DMS 273 treated with DMSO at 0.1 percent for 48 hours (cell line): ENCODE measurements at places on chromosomes 3 and 15.

DNA sequence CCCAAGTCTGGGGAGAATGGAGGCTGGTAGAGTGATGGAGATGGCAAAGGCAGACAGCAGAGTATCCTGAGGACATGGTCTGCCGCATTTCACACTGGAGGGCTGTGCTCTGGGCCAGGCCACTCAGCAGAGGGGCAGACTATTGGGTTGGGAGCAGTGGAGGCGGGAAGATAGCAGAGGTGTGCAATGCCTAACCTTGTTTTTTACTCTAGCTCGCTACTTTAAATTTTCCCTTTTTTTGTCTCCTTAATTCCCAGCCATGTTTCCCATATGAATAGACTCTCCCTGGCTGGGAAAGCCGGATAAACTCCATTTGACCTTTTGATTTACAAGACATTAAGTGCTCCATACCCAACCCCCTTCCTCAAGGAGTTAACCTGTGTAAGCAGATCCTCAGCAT, 33.5 kb upstream of the ST6GAL1 start:
- no peak for DNase-seq

- DNase-seq: peak; percentile 31
Observed at GRCh38 chr15:43185157-43186002, at the start of gene CCNDBP1. Gene CCNDBP1, plus strand, starts transcription at chr15:43185403. Its CDS starts 96 bp downstream, at chr15:43185499.

DNA sequence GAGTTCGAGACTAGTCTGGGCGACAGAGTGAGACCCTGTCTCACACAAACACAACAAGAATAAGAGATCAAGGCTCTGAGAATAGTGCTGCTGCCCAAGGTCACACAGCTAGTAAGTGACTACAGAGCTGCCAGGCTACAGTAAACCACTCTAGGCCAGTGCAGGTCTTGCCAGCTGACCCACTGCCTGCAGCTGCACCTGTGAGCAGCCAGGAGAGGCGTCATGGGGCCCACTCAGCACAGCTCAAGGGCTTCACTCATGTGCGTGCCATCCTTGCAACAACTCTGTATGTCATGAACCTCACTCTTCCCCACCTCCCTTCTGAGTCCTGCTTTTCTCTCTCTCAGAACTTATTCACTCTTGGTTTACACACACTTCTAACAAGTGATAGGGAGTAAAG, 176.7 kb downstream of the SMAD6 start:
- no peak for DNase-seq

- peak; percentile 79 for DNase-seq
Observed at GRCh38 chr3:182212479-182213076, 500.9 kb downstream of the SOX2 start.

- no peak for DNase-seq
Observed at GRCh38 chr15:39088156-39088555, 492.7 kb upstream of the THBS1 start.

- DNase-seq: no peak
Observed at GRCh38 chr3:129672412-129672811, 65.9 kb upstream of the PLXND1 start.

- DNase-seq: no peak
Observed at GRCh38 chr3:111613294-111613693, 18.1 kb upstream of the ZBED2 start.

DNA sequence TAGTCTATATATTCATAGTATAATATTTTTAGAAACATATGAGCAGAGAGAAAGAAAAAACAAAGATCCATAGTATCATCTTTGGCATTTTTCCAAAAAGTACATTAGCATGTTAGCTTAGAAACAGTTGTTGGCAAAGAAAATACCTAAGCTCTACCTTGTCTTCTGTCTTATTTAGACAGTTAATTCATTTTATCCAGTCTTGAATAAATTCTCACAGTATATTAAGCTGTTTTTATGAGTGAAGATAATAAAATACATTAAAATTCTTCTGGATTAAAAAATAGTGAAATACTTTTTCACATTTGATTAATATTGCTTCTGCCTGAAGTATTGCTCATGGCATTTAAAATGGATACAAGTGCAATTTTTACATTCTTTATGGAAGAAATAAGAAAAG, 145.2 kb downstream of the ZIC1 start:
- no peak for DNase-seq

DNA sequence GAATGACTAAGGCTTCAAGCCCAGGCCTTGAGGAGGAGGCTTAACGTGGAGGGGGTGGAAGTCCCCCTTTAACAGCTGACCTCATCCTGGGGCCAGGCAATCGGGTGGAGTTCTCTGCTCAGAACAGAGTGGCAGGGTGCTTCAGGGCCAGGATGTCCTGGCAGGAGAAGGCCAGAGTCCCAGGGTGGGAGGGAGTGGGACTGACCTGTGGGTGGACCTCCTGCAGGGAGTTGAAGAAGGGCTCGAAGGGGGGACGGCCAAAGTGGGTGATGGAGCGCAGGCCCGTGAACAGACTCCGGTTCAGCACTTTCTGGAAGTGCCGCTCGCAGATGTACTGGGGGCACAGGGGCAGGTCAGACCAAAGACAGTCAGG, 19.6 kb downstream of the DUOX2 start:
- no peak for DNase-seq

DNA sequence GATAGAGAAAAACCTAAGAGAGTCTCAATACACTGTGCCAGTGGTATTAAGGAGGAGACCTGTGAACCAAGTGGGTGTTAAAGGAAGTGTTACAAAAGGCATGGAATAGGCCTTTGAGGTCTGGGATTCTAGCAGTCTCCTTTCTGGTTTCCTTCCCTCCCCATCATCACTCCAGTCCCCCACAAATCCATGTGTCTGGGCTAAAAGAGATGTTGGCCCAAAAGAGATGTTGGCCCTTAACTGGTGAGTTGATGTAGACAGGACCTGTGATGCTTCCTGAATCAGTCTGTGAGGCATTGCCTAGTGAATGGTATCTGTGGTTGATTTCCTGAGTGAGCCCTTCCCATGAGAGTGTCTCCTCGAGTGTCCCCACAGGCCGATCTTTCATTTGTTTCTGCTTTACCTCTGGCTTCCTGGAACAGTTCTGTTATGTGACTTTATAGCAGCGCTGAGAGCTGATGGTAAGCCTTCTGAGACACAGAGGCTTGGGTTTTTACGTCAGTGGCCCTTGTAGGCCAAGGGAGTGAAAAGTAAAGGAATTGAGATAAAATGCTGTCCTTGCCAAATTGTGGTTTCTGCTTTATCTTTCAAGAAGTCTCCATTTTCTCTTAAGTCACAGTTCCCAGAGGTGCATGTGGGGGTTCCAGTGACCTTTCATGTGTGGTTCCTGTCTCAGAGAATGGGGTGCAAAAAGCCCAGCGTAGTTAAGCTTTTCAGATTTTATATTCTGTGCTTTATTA, 87.8 kb downstream of the KLHL25 start:
- no peak for DNase-seq

GRCh38 chr15:60044636-60045270, 40.6 kb downstream of the FOXB1 start:
- no peak for DNase-seq

GRCh38 chr3:49015765-49016164, 2.6 kb downstream of the DALRD3 start:
- no peak for DNase-seq

DNA sequence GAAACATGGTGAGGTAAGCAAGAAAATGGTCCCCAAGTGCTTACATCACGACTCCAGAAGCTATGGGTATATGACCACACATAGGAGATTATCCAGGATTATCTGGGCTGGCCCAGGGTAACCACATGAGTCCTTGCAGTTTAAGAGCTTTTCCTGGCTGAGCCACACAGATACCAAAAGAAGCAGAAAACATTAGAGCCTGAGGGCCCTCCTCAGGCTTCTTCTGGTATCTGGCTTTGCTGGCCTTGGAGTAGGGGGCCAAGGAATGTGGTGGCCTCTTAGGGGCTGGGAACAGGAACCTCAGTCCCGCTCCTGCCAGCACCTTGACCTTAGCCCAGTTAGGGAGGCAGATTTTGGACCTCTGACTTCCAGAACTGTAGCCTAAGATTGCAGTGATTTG, 259.1 kb downstream of the KCNMB2 start:
- DNase-seq: no peak
